Panc1 (cell line): ENCODE measurements at places on chromosomes 6 and 20. TPM values are rescaled to one million over a fixed set of nuclear protein-coding genes. Genes with fewer than 3 reads are reported as not detected.

The OR2H2 gene
- not detected for total RNA-seq

- H3K27ac ChIP-seq: no peak overlapping the region
- no peaks in the 10 kb centered on the region for H3K27me3 ChIP-seq
- DNase-seq: no peak
- no peaks in the 10 kb centered on the region for H3K4me1 ChIP-seq
- no peak overlapping the region for H3K4me3 ChIP-seq
- no peaks in the 10 kb centered on the region for H3K36me3 ChIP-seq
Measured at GRCh38 chr6:43295456-43295855, 2.6 kb upstream of the SLC22A7 start.

The PACRG gene
- total RNA-seq: 0.59 TPM

The BPI gene
- not detected for total RNA-seq

DNA sequence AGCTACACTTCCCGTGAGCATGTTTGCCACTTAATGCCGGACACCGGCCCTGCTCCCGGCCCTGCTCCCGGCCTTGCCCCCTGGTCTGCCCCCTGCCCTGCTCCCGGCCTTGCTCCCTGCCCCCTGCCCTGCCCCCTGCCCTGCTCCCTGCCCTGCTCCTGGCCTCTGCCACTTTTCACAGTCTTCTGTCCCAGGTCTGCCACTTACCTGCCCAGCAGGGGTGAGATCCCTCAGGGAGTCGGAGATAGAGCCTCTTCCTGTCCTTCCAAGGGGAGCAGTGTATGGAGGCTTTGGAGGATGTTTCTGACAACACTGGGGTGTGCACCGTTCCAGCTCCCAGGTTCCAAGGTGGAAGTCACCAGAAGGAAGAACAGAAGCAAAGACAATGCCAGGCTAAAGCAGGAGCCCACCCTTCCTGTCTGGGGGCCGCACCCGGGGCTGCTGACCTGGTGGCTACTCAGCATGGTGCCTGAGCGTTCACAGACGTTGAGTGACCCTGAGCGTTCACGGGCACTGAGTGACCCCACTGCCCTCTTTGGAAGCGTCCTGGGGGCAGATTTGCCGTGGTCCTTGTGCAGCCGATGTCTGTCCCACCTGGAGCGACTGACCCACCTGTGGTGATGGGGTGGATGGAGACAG, 199.8 kb downstream of the DLL1 start:
- H3K36me3 ChIP-seq: no peaks in the 10 kb centered on the region
- H3K27ac ChIP-seq: no peak overlapping the region
- no peak overlapping the region for H3K4me3 ChIP-seq
- H3K27me3 ChIP-seq: no peaks in the 10 kb centered on the region

GRCh38 chr6:80508885-80509630, 402.6 kb downstream of the BCKDHB start:
- no peaks in the 10 kb centered on the region for H3K4me1 ChIP-seq
- no peak for DNase-seq
- H3K27me3 ChIP-seq: no peaks in the 10 kb centered on the region
- no peak overlapping the region for H3K27ac ChIP-seq

GRCh38 chr6:76792394-76792793, 670.9 kb downstream of the HTR1B start:
- no peak overlapping the region for H3K4me3 ChIP-seq
- H3K36me3 ChIP-seq: no peaks in the 10 kb centered on the region
- H3K27ac ChIP-seq: no peak overlapping the region

DNA sequence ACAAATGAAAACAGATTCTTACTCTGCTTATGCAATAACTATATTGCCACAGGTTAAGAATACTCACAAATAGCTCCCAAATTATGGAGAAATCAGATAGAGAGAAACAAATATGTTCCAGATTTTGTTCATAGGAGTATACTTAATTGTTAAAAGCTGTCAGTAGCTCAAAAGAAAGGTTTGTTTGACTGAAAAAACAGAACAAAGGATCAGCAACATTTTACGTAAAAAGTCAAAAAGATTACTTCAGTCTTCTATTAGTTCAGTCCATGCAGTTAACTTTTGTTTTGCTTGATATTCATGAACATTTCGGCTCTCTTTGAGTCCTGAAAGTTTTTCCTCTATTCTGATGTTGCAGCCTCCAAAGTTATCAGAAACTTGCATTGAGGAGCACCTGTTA, 13.4 kb upstream of the NANP start:
- no peak for DNase-seq
- no peaks in the 10 kb centered on the region for H3K27me3 ChIP-seq
- H3K4me1 ChIP-seq: no peaks in the 10 kb centered on the region
- H3K27ac ChIP-seq: no peak overlapping the region
- H3K36me3 ChIP-seq: peaks cover 2% of the 10 kb centered on the region; the same call in 1 of the 2 replicates

The NKAIN4 gene
- total RNA-seq: 5.5 TPM

- no peak overlapping the region for H3K27ac ChIP-seq
- H3K36me3 ChIP-seq: no peaks in the 10 kb centered on the region
- no peaks in the 10 kb centered on the region for H3K27me3 ChIP-seq
Measured at GRCh38 chr20:60600036-60600435, 641.8 kb downstream of the CDH26 start.

DNA sequence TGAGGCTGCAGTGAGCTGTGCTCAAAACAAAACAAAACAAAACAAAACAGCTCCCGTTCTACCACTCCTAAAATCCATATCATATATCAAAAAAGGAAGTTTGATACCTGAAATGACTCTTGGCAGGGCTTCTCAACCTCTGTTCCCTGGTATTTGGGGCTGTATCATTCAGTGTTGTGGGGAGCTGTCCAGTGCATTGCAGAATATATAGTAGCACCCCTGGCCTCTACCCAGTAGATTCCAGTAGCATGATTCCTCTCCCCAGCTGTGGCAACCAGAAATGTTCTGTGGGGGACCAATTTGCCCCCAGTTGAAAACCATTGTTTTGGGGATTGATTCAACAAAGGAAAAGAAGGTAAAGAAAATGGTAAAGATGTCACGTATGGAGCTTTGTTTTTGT, 238.9 kb downstream of the PRL start:
- H3K4me3 ChIP-seq: no peak overlapping the region
- no peaks in the 10 kb centered on the region for H3K27me3 ChIP-seq
- no peaks in the 10 kb centered on the region for H3K36me3 ChIP-seq
- H3K4me1 ChIP-seq: no peaks in the 10 kb centered on the region
- no peak for DNase-seq

- H3K4me3 ChIP-seq: no peak overlapping the region
- peaks cover 1% of the 10 kb centered on the region; the same call in 1 of the 2 replicates for H3K36me3 ChIP-seq
- peak overlapping the region; percentile 20; the same call in 1 of the 2 replicates for H3K27ac ChIP-seq
- no peak for DNase-seq
- no peaks in the 10 kb centered on the region for H3K27me3 ChIP-seq
Measured at GRCh38 chr6:110185879-110186278, 5.7 kb downstream of the CDC40 start.

The C20orf204 gene
- total RNA-seq: 1.9 TPM

GRCh38 chr6:51926125-51926524, 161.3 kb downstream of the PKHD1 start:
- H3K27me3 ChIP-seq: no peaks in the 10 kb centered on the region
- no peaks in the 10 kb centered on the region for H3K4me1 ChIP-seq
- no peaks in the 10 kb centered on the region for H3K36me3 ChIP-seq

The SLC32A1 gene
- total RNA-seq: not detected

GRCh38 chr6:38021571-38021970, 202.0 kb downstream of the ZFAND3 start:
- no peak overlapping the region for H3K27ac ChIP-seq
- H3K4me3 ChIP-seq: no peak overlapping the region
- DNase-seq: no peak
- H3K27me3 ChIP-seq: no peaks in the 10 kb centered on the region
- H3K36me3 ChIP-seq: no peaks in the 10 kb centered on the region

DNA sequence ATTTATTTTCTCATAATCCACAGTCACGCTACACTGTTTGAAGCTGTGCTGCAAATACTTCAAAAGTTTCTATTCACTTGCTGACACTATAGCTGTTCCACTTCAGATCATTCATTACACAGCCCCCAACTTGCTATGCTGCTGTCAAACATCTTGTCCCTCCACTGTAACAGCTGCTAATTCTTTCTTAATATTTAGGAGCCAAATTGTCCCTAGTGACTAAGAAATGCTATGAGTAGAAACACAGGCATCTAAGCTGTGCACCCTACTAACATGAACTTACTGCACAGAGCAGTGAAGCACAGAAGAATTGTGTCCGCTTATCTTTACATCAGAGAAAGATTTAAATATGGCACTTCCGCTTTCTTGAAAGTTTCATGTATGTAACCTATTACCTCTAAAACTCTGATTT, 91.3 kb downstream of the PDE10A start:
- H3K27me3 ChIP-seq: no peaks in the 10 kb centered on the region
- peaks cover 59% of the 10 kb centered on the region for H3K4me1 ChIP-seq
- no peak for DNase-seq
- no peak overlapping the region for H3K4me3 ChIP-seq
- H3K36me3 ChIP-seq: no peaks in the 10 kb centered on the region
- peak overlapping the region; percentile 97 for H3K27ac ChIP-seq

- H3K36me3 ChIP-seq: no peaks in the 10 kb centered on the region
- peaks cover 30% of the 10 kb centered on the region for H3K4me1 ChIP-seq
- H3K27me3 ChIP-seq: no peaks in the 10 kb centered on the region
- H3K4me3 ChIP-seq: no peak overlapping the region
- no peak overlapping the region for H3K27ac ChIP-seq
Measured at GRCh38 chr20:57677584-57677982, 32.2 kb downstream of the PMEPA1 start.

The SIRPB2 gene
- total RNA-seq: not detected

- H3K4me3 ChIP-seq: no peak overlapping the region
- no peak overlapping the region for H3K27ac ChIP-seq
- H3K36me3 ChIP-seq: no peaks in the 10 kb centered on the region
- no peak for DNase-seq
- no peaks in the 10 kb centered on the region for H3K4me1 ChIP-seq
Measured at GRCh38 chr20:11797156-11797555, 120.5 kb upstream of the BTBD3 start.

DNA sequence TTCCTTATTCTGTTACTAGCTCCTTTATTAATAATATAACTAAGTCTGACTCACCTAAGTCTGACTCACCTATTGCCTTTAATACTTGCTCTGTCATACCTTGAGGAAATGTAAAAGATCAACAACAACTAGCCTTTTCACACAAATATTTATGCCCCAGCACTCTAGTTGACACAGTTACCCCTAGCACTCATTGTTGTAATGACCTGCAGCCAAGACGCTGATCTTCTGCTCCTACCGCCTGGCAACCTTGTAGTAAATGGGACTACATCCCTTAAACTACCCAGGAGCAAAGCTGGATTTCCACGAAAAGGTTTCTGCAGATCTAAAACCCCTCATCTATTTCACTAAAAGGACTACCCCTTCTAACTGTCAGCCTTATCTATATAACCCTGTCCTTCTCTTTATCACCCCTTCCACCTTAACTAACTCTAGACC, 90.0 kb downstream of the PLG start:
- H3K36me3 ChIP-seq: no peaks in the 10 kb centered on the region
- no peaks in the 10 kb centered on the region for H3K27me3 ChIP-seq
- H3K4me3 ChIP-seq: no peak overlapping the region
- peak; percentile 61 for DNase-seq

The FAM209A gene
- total RNA-seq: not detected

The FAM210B gene
- 10.8 TPM for total RNA-seq

GRCh38 chr6:143687591-143687990, 9.8 kb downstream of the PHACTR2 start:
- H3K27me3 ChIP-seq: no peaks in the 10 kb centered on the region
- DNase-seq: no peak
- peaks cover 18% of the 10 kb centered on the region for H3K4me1 ChIP-seq
- no peak overlapping the region for H3K27ac ChIP-seq

DNA sequence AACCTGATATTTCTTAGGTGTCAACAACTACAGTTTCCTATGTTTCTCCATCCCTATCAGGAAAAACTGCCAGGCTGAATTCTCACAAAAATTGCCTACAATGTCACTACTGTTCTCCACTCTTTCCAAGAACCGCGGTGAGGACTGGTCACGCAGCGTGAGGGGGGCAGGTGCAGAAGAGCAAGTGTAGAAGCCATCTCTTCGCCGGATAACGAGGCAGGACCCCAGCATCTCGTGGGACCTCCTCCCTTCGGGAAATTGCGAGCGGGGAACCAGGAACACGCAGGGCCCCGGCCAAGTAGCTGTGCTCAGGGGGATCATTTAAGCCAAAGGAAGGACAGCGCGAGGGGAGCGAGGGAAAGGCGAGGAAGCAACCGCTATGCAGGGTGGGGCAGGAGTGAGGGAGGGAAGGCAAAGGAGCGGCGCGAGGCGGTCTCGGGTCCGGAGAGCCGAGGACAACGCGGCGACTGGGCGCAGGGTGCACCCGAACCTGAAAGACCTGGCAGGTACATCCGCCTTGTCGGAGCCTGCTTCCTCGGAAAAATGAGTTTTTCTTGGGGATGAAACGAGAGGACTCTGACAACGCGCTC, 559 bp downstream of the APMAP start:
- no peak for DNase-seq
- peak overlapping the region; percentile 87 for H3K4me3 ChIP-seq
- no peaks in the 10 kb centered on the region for H3K27me3 ChIP-seq
- peaks cover 50% of the 10 kb centered on the region for H3K4me1 ChIP-seq
- peak overlapping the region; percentile 99 for H3K27ac ChIP-seq
- H3K36me3 ChIP-seq: no peaks in the 10 kb centered on the region; the same call in 1 of the 2 replicates

- H3K4me3 ChIP-seq: no peak overlapping the region
- H3K4me1 ChIP-seq: peaks cover 62% of the 10 kb centered on the region
- no peaks in the 10 kb centered on the region for H3K27me3 ChIP-seq
- H3K36me3 ChIP-seq: no peaks in the 10 kb centered on the region
- DNase-seq: no peak
Measured at GRCh38 chr20:47314647-47315338, 41.7 kb downstream of the ZMYND8 start.

The RPN2 gene
- total RNA-seq: 250 TPM

GRCh38 chr20:34401741-34402455, 38.8 kb downstream of the ITCH start:
- 0 out of 2 replicates have a peak, but pooled peaks cover 2% of the 10 kb centered on the region for H3K36me3 ChIP-seq
- no peak overlapping the region for H3K27ac ChIP-seq
- H3K4me1 ChIP-seq: no peaks in the 10 kb centered on the region; the same call in 1 of the 2 replicates
- H3K4me3 ChIP-seq: no peak overlapping the region

DNA sequence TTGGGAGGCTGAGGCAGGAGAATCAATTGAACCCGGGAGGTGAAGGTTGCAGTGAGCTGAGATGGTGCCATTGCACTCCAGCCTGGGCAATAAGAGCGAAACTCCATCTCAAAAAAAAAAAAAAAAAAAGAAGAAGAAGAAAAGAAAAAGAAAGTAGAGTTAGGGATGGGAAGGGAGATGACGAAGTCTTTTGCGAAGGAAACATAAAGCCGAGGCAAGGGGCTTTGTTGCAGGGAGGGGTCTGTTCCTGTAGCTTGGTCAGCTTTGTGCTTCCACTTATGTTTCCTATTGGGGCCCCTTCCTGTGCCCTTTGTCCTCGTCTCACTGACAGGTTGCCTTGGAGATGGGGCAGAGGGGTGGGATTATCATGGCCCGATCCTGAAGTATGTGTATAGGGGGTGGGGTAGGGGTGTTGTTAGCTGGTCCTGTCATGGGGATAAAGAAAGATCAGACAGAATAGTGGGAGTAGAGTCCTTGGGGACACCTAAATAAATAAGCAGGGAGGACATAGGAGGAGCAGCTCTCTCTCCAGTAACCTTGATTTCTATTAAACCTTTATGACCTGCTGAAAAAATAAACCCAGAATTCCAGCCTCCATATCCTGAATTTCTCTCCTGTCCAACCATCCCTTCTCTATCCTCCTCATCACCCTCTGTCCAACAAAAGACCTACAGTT, 1.1 kb upstream of the CLIC1 start:
- no peak for DNase-seq
- peaks cover 48% of the 10 kb centered on the region for H3K4me1 ChIP-seq
- H3K36me3 ChIP-seq: peaks cover 16% of the 10 kb centered on the region
- H3K27ac ChIP-seq: peak overlapping the region; percentile 100

The ATXN1 gene
- 67.1 TPM for total RNA-seq

The ATP6V1G2 gene
- total RNA-seq: 0.98 TPM
